ENCODE measurements at places on chromosomes 11 and 22. TPM values are rescaled to one million over a fixed set of nuclear protein-coding genes. Genes with fewer than 3 reads are reported as not detected.

TNKS1BP1 gene
- 60.0 TPM for total RNA-seq

B4GALNT4 gene
- 0.46 TPM for total RNA-seq

SAA2 gene
- total RNA-seq = not detected

LRP4 gene
- total RNA-seq = 0.65 TPM

OR2AG1 gene
- total RNA-seq = not detected

HYOU1 gene
- total RNA-seq = 235 TPM

DUSP8 gene
- total RNA-seq = 0.32 TPM

Measured in epithelial cell of umbilical artery (primary cell).